ENCODE measurements at places on chromosomes 11 and 22. TPM values are rescaled to one million over a fixed set of nuclear protein-coding genes. Genes with fewer than 3 reads are reported as not detected.

- no peak overlapping the region for H3K4me3 ChIP-seq
- peaks cover 7% of the 10 kb centered on the region for H3K27me3 ChIP-seq
- no peak overlapping the region for H3K27ac ChIP-seq
Observed at GRCh38 chr11:20634044-20634443, 34.6 kb downstream of the SLC6A5 start.

Gene PRRG4
- 0.09 TPM for total RNA-seq

Gene PLAAT2
- not detected for total RNA-seq

DNA sequence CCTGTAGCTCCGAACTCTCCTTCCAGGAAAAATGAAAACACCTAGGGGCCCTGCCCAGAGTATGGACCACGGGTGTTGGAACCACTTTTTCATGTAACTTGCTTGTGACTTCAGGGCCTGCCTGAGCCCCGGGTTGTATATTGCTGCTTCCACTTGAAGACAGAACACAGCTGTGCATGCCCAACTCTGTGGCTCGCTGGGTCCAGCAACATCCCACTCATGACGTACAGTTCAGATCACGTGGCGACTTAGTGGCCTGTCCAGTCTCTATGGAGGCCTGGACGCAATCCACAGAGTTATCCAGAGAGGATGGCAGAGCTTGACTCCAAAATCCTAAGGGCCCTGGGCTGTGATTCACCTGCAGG, 6.8 kb downstream of the C11orf21 start:
- DNase-seq = no peak
- peak overlapping the region; percentile 53 for H3K27ac ChIP-seq
- no peak overlapping the region for H3K4me3 ChIP-seq
- H3K36me3 ChIP-seq = peaks cover 27% of the 10 kb centered on the region

DNA sequence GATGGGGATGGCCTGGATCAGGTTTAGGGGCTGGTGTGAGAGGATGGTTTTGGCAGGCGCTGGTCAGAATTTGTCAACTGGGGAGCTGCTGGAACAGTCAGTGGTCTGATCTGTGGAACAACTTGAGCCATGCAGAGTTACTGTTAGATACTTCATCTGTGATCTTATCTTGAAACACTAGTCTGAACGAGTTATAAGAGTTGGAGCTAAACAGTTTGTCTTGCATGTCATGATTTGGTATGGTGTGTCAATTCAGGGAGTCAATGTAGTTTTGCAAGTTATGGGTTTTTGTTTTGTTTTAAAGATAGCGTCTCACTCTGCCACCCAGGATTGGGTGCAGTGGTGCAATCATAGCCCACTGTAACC, 54.1 kb downstream of the ST3GAL4 start:
- no peaks in the 10 kb centered on the region for H3K36me3 ChIP-seq
- no peaks in the 10 kb centered on the region for H3K27me3 ChIP-seq
- no peaks in the 10 kb centered on the region for H3K4me1 ChIP-seq
- H3K27ac ChIP-seq = no peak overlapping the region
- H3K4me3 ChIP-seq = no peak overlapping the region

DNA sequence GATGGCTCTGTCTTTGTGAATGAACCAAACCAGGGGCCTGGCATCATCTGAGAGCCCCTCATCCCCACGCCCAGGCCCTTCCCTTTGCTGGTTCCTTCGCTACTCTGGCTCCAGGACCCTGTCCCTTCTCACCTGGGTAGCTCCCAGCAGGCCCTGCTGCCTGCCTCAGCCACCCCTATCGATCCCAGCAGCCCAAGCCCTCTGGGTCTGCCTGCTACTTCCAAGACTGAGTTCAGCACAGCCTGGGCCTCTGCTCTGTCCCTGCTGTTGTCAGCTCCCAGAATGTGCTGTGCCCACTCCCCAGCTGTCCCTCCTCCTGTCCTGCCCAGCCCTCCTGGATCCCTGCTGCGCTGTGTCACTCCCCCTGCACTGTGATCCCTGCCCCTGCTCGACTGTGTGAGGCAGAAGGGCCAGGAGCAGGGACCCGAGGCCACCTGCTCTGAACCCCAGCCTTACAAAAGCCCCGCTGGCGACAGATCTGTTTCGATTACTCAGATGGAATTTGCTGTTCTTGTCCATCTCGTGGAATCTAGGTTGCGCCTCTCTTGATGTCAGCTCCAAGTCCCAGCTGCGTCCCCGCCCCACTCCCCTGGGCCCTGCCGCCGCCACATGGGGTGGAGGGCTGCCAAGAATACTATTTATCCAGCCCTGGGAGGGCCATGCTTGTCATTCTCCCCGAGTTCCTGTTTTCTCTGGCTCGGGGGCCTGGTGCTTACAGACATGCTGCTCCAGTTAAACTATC, 13.0 kb downstream of the MRPL21 start:
- no peaks in the 10 kb centered on the region for H3K27me3 ChIP-seq
- peaks cover 17% of the 10 kb centered on the region for H3K36me3 ChIP-seq
- no peak for DNase-seq
- H3K4me1 ChIP-seq = no peaks in the 10 kb centered on the region
- H3K4me3 ChIP-seq = no peak overlapping the region
- H3K27ac ChIP-seq = no peak overlapping the region

Gene CRYBA4
- total RNA-seq = not detected

DNA sequence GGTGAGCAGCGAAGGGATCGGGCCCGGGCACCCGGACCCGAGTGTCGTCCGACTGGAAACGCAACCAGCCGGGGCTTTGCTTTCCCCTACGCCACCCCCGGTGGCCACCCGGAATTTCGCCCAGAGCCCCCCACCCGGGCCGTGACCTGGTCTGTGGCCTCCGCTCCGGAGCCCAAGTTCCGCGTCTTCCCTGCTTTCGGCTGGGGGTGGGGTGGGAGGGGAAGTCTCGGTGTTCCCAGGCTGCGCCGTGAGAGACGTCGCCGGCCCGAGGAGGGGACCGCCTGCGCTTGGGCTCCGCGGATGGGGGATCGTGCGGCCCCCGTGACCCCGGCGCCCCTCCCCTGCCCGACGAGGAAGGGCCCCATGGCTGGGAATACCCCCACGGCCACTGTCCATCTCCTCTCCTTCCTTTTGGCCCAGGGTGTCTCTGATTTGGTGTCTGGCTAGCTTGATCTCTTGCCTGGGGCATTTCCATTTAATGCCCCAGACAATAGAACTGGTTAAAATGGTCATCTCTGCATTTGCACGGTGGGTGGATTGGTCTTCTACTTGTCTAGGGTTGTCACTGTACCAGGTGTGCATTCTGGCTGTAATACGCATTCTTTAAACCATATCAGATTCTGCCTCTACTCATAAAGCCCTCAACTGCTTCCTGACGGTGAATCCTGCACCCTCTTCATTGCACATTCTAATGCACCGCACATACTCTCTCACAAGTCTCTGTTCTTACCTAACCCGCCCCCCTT, 789 bp downstream of the SIK2 start:
- H3K36me3 ChIP-seq = no peaks in the 10 kb centered on the region
- H3K27me3 ChIP-seq = no peaks in the 10 kb centered on the region
- H3K4me1 ChIP-seq = peaks cover 21% of the 10 kb centered on the region

GRCh38 chr11:11668781-11669180, 47.0 kb upstream of the GALNT18 start:
- no peaks in the 10 kb centered on the region for H3K4me1 ChIP-seq
- DNase-seq = no peak
- H3K27me3 ChIP-seq = no peaks in the 10 kb centered on the region
- no peak overlapping the region for H3K4me3 ChIP-seq
- H3K36me3 ChIP-seq = no peaks in the 10 kb centered on the region
- no peak overlapping the region for H3K27ac ChIP-seq

GRCh38 chr11:123069908-123070821, 8.2 kb upstream of the HSPA8 start:
- H3K4me3 ChIP-seq = peak overlapping the region; percentile 39
- no peaks in the 10 kb centered on the region for H3K36me3 ChIP-seq
- H3K27ac ChIP-seq = peak overlapping the region; percentile 93
- H3K4me1 ChIP-seq = peaks cover 52% of the 10 kb centered on the region

DNA sequence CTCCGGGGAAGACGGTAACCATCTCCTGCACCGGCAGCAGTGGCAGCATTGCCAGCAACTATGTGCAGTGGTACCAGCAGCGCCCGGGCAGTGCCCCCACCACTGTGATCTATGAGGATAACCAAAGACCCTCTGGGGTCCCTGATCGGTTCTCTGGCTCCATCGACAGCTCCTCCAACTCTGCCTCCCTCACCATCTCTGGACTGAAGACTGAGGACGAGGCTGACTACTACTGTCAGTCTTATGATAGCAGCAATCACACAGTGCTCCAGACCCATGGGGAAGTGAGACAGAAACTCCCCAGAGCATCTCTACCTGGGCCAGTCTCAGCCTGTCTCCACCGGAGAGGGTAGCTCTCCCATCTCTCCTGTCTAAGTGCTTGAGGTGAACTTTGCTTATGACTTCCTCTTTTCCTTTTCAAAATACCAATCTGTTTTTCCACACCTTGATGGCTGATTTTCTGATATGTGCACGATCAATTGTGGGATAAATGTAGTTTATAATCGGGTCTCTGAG, 48.5 kb upstream of the VPREB1 start:
- DNase-seq = no peak
- H3K27ac ChIP-seq = no peak overlapping the region
- H3K27me3 ChIP-seq = no peaks in the 10 kb centered on the region
- H3K4me1 ChIP-seq = no peaks in the 10 kb centered on the region
- no peak overlapping the region for H3K4me3 ChIP-seq

Gene TTC12
- 58.4 TPM for total RNA-seq

- H3K36me3 ChIP-seq = no peaks in the 10 kb centered on the region
- H3K27ac ChIP-seq = no peak overlapping the region
- no peak for DNase-seq
- H3K4me1 ChIP-seq = no peaks in the 10 kb centered on the region
Observed at GRCh38 chr11:126362879-126363655, 7.6 kb downstream of the ST3GAL4 start.

- no peaks in the 10 kb centered on the region for H3K4me1 ChIP-seq
- H3K27ac ChIP-seq = no peak overlapping the region
- H3K4me3 ChIP-seq = no peak overlapping the region
- no peaks in the 10 kb centered on the region for H3K27me3 ChIP-seq
Observed at GRCh38 chr11:118108513-118108912, 21.8 kb upstream of the SMIM35 start.

GRCh38 chr11:8649361-8649760, 33.1 kb downstream of the TRIM66 start:
- no peak overlapping the region for H3K27ac ChIP-seq
- peaks cover 63% of the 10 kb centered on the region for H3K36me3 ChIP-seq
- H3K4me1 ChIP-seq = no peaks in the 10 kb centered on the region
- no peaks in the 10 kb centered on the region for H3K27me3 ChIP-seq

- DNase-seq = no peak
- peaks cover 2% of the 10 kb centered on the region for H3K36me3 ChIP-seq
- H3K27me3 ChIP-seq = no peaks in the 10 kb centered on the region
- H3K4me3 ChIP-seq = no peak overlapping the region
- peaks cover 32% of the 10 kb centered on the region for H3K4me1 ChIP-seq
Observed at GRCh38 chr11:108199446-108200321, 22.8 kb downstream of the NPAT start.

DNA sequence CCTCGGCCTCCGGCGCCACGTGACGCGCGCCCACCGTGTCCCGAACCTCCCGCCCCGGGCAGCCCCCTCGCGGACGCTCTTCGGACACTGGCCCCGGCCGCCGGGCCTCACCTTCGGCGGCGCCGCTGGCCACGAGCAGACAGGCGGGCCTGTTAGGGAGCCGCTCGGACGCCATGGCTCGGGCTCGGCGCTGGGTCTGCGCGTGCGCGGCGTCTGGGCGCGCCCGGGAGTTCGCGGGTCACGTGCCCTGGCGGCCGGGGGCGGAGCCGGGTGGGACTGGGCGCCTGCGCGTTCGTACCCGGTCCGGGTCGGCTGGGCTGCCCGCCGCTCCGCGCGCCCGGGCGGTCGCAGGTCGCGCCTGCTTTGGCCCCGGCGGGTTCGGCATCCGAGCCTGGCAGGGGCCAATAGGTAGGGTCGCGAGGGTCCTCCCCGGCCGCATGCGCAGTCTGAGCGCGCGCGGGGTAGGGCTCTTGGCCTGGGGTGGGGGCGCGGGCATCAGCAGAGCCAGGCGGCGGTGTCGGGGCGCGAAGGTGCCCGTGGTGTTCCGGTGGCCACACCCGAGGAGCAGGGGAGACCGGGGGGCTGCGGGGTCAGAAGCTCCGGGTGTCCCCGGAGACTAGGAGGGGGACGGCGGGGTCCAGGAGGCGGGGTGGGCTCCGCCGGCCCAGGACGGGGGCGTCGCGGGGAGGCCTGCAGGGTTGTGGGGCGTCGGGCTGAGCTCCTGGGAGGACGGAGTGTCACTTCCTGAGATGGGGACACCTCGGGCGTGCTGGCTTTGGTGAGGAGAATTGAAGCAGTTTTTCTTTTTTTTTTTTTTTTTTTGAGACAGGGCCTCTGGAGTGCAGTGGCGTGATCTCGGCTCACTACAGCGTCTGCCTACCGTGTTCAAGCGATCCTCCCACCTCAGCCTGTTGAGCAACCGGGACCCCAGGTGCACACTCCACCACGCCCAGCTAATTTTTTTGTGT, at the start of gene GATD1:
Gene GATD1 (minus strand): TSS at position 200 of the 968 bp plus-strand sequence. CDS start 25 bp downstream, at position 175.
- H3K4me1 ChIP-seq = peaks cover 44% of the 10 kb centered on the region
- peaks cover 3% of the 10 kb centered on the region for H3K27me3 ChIP-seq
- no peak within 1 kb of the TSS for H3K27ac ChIP-seq
- peaks cover 13% of the 10 kb centered on the region for H3K36me3 ChIP-seq
- peak; percentile 84 for DNase-seq

DNA sequence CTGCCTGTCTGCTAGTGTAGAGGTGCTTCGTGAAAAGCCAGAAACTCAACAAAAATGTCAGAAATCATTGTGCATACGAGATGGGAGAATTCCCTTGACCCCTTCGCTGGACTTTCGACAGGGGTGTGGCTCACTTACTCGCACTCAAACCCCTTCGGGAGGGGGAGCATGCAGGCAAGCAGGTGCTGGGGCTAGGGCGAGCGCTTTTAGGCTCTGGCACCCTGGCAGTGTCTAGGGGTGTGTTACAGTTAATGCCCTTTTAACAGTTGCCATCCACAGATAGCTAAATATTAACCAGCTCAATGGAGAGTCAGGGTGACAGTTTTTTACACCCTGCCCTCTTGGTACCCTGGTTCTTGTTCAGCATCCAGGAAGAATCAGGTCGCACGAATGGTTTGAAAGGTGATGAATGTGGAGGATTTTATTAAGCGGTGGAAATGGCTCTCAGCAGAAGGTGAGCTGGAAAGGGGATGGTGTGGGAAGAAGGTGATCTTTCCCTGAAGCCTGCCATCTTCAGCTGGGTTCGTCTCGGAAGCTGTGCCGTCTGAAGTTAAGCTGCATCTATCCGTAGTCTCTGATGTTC, 59.6 kb upstream of the SHANK2 start:
- H3K4me3 ChIP-seq = no peak overlapping the region
- no peak for DNase-seq
- H3K36me3 ChIP-seq = no peaks in the 10 kb centered on the region
- H3K27ac ChIP-seq = no peak overlapping the region
